ENCODE measurements at places on chromosomes 13 and 19.

DNA sequence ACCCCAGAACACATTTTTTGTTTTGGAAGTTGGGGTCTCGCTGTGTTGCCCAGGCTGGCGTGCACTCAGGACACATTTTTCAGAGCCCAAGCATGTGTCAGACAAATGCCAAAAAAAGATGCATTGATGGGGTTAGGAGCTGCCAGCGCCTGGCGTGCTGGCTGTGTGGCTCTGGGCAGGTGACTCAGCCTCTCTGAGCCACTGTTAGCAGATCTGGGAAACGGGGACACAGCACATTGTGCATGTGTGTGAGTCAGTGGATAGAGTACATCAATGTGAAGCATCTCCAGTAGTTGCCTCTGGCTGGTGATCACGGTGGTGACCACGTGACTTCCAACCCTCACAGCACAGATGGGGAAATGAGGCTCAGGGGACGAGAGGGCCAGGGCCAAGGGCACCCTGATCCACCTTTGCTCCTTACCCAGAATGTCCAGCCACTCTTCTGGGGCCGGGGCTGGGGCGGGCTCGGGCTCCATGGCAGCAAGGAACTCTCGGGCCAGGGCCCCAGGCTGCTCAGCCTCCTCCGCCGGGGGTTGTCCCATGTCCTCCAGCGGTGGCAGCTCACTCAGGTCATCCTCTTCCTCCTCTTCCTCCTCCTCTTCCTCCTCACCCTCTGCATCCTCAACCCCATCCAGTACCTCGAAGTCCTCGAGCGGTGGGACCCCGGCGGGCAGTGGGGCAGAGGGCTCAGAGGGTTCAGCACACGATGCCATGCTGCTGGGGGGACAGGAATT, 1.9 kb downstream of the FKBP8 start:
- no peak for DNase-seq

DNA sequence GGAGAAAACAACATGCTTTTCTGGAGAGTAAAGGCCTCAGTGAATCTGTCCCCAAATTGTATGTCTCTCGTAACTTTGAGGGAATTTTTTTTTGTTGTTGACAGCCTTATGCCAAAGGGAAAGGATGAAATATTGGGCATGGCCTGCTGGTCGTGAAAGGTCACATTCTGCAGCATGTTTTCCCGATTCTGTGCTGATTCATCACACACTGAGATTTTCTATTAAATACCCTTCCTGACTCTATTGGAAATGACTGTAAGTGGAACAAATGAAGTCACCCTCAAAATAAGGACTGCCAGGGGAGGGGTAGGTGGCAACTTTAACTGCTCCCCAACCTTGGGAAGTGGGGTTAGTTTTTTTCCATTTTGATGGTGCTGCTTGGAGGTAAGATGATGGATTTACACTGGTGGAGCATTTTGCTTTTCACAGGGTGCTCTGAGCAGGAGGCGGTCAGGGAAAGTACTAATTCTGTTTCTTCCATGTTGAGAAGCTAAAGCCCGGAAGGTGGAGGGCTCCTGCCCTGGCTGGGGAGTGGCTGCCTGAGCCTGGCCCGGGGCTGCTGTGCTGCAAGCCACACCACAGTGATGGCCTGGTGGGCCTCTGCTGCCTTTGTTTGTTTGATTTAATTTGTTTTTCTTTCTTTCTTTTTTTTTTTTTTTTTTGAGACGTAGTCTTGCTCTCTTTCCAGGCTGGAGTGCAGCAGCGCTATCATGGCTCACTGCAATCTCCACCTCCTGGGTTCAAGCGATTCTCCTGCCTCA, 116.8 kb upstream of the SPATA13 start:
- DNase-seq = no peak

DNA sequence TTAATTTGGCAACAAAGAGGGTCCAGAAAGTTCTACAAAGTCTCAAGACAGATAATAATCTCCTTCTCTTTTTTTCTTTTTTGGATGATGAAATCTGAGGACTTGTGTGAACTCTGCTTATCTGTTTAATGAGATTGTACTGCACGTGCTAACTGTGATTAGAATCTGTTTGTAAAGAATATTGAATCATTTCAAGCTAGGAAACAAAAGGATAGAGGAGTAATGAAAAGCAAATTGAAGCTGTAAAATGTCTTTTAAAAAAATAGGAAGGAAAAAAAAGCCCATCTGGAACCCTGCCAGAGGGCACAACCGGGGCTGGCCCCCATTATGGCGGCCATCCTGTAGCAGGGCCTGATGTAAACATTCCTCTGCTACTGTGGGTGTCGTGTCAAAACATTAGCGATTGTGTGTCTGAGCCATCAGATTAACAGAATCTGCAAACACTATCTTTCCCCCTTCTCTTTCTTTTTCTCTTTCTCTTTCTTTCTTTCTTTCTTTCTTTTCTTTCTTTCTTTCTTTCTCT, 83.0 kb downstream of the FLT1 start:
- no peak for DNase-seq

- DNase-seq = no peak
These were observed 22.9 kb downstream of the RAB20 start for GRCh38 chr13:110538632-110539031.

- DNase-seq = no peak
These were observed 6.1 kb upstream of the OXGR1 start for GRCh38 chr13:97000295-97000925.

DNA sequence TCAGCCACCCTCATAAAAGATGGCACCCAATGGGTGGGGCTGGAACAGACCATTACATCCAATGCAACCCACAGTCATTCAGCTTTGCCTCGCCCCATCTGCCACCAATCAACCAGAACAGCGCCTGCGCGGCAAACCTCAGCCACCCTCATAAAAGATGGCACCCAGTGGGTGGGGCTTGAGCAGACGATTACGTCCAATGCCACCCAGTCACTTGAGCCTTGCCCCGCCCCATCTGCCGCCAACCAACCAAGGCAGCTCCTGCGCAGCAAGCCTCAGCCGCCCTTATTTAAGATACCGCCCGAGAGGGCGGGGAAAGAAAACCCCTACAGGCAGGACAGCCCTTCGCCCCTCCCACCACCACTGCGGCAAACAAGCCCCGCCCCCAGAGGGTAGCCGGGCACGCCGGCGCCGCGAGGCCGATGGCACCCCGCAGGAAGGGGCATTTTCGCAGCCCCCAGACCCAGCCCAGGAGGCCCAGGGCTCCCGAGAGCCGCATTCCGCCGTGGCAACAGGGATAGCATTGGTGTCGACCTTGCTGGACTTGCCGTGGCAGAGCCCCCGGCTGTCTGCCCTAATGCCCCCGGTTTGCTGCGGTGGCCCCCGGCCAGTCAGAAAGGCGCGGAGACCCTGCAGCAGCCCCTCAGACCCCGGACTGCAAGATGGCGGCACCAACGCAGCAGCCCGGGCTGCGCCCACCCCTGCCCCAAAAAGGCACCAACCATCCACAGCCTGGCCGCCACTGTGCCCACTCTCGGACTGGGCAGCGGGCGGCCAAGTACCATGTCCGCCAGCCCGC, 675 bp downstream of the PEG3 start:
- DNase-seq = no peak

- no peak for DNase-seq
These were observed 79.7 kb upstream of the MBNL2 start for GRCh38 chr13:97142452-97142851.

GRCh38 chr13:100566543-100566942, 22.0 kb downstream of the GGACT start:
- DNase-seq = no peak

GRCh38 chr13:85666356-85666755, 132.9 kb downstream of the SLITRK6 start:
- no peak for DNase-seq

DNA sequence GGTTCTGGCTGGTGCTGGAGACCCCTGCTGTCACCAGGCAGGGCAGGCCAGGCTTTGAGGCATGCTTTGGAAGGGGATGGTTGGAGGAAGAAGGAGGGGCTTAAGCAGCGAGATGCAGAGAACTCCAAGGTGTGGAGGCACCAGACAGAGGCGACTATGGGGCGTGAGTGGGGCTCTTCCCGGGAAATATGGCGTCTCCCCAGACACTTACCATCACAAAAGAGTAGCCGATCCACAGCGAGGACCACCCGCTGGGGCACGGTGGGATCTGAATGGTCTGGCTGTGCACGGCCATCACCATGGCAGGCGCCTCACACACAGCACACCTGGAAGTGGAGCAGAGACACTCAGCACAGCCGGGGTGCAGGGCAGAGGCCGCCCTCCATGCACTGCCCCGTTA, 151.9 kb downstream of the COL4A1 start:
- no peak for DNase-seq

GRCh38 chr19:47112166-47112996, 1.2 kb downstream of the ZC3H4 start:
- peak; percentile 95 for DNase-seq

DNA sequence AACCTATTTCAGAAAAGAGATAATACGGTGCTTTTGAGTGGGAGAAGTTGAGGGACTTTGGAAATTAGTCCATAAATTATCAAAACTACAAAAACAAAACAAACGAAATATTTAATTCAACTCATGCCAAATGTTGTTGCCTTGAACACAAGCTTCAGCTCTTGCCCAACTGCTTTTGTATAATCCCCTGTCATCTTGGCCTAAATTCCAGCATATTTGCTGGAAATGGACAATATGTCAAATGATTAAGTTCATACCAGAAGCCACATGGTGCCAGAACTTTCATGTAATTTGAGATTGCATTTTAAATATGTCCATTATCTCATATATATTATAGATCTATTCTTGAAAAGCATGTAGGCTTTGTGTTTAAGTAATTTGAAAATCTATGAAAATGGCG, 373.7 kb upstream of the SLITRK6 start:
- DNase-seq = no peak

DNA sequence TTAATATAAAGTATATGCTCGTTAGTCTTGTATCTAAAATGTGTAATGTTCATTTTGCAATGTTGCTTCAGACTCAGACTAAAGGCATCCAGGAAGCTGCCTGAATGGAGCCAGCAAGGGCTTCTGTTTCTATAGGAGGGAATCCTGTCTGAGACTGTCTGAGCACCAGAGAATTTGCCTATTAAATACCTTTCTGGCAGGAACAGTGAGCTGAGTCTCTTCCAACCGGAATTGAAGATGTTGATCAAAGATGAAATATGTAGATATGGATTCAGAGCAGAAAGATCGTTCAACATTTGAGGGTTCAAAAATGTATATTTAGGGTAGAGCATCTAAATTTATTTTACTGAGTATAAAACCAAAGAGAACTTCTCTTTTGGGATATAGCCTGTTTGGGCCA, 20.9 kb downstream of the MYO16 start:
- DNase-seq = no peak

DNA sequence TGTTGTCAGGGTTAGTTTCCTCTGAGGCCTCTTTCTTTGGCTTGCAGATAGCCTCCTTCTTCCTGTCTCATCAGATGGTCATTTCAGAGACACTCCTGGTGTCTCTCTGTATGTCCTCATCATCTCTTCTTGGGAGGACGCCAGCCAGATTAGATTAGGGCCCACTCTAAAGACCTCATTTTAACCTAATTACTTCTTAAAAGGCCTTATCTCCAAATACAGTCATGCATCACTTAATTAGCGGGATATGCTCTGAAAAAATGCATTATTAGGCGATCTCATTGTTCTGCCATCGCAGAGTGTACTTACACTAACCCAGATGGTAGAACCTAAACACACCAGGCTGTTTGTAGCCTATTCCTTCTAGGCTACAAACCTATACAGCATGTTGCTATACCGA, 89.0 kb downstream of the CDK8 start:
- DNase-seq = no peak

- DNase-seq = no peak
These were observed 217.1 kb downstream of the COL4A1 start for GRCh38 chr13:110089815-110090214.

DNA sequence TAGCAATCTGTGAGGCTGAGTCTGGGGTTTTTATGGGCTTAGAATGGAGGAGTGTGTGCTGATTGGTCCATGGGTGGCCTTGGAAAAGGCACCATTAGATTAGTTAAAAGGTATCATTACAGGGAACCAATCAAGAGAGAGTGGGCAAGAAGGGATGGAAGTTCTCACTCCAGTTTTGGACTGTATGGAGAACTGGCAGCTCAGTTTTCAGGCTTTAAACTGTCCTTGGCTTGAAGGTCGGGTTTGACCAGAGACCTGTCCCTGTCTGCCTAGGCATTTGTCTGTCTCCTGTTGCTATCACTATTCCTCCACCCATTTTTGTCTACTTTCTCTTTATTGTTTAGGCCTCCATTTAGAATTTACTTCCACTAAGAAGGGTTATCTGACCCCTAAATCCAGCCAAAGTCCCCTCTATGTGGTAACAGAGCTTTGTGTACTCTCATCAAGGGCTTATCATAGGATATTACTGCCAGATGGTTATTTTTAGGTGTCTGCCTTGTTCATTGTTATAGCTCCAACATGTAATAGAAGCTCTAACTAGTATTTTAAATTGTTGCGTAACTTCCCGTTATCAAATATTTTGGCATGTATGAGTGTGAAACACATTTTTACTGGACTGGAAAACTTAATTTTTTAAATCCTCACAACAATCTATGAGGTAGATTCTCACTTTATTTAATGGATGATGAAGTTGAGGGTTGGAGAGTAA, 133.3 kb upstream of the SLC10A2 start:
- DNase-seq = no peak

DNA sequence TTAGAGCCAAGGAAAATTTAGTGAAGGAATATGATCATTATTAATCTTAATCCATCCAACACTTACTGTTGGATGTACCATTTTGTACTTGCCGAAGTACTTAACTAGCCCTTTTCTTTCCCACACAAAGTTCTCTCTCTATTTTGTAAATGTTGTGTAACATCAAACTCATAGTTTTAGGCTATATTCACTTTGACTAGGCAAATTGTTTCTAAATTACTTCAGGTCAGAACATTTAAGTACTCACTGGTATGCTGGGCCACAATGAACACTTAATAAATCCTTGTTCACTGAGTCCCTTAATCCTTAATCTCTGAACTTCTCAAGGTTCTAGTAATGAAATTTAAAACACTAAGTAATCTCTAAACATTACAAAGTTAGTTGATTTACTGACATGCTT, 49.3 kb upstream of the EEF1AKMT1 start:
- DNase-seq = no peak

- no peak for DNase-seq
These were observed 4.7 kb upstream of the PTGIR start for GRCh38 chr19:46629546-46630025.

DNA sequence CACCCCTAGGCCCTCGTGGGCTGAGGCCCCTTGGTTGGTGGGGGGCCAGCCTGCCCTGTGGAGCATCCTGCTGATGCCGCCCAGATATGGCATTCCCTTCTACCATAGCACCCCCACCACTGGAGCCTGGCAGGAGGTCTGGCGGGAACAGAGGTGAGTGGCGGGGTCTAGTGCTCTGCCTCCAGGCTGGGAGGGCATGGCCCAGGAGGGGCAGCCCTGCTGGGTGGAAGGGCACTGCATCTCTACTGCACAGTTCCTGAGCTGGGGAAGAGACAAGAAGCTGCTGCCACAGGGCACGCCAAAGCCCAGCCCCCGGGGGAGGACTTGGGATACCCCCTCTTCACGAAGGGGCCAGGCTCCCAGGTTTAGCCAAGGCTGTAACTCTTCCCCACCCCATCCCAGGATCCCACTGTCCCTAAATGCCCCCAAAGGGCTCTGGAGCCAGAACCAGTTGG, 2.4 kb upstream of the KMT2B start:
- DNase-seq = no peak

GRCh38 chr13:102117175-102117831, 284.5 kb downstream of the FGF14 start:
- DNase-seq = no peak

- no peak for DNase-seq
These were observed 20.3 kb upstream of the BCL3 start for GRCh38 chr19:44728178-44728577.

GRCh38 chr19:40619333-40620160, 18.4 kb downstream of the LTBP4 start:
- no peak for DNase-seq

GRCh38 chr13:30802501-30802900, 67.2 kb downstream of the ALOX5AP start:
- DNase-seq = no peak

GRCh38 chr19:39045506-39045905, 13.2 kb upstream of the FBXO27 start:
- no peak for DNase-seq

Measured in CD4-positive, alpha-beta T cell treated with Interleukin-6 for 4 hours (primary cell).